ENCODE measurements at places on chromosomes 6 and 20.

GRCh38 chr6:2132416-2132815 lies 113.0 kb downstream of the GMDS start:
- DNase-seq: no peak

DNA sequence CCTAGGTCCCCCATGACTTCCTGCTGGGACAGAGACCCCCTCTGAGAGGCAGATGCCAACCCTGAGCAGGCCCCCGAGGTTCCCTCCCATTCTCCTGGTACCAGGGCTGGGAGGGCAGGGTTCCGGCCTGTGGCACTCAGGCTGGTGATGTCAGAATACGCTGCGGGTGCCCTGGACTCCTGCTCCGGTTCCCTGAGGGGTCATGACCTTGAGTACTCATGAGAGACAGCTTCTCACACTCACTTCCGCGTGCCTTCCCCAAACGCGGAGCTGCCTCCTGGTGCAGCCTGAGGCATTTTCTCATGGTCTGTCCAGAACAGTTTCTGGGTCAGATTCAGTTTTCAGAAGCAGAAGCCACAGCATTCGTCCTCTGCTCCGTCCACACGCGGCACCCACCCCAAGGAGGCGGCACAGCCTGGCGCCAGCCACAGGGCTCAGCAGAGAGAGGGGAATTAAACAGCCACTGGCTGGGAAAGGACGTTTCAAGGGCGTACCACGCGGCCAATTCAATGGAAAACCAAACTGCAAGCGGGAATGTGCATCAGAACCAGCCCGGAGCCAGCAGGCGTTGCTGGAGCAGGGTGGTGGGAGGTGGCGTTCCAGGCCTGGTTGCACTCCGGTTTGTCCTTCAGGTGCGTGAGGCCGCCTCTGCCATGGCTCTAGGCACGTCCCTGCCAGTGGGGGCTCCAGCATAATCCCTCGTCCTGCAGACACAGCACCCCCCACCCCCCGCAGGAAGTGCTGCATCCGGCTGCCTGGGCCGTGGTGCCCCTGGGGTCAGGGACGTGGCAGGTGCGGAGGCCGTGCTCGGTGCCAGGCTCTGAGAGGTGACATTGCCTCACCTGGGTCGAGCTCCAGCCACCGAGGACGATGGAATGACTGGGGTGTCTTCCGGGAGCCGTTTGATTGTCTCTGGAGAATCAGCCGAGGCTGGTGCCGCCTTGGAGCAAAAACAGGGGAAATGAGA lies 58.3 kb upstream of the BHLHE23 start:
- no peak for DNase-seq

DNA sequence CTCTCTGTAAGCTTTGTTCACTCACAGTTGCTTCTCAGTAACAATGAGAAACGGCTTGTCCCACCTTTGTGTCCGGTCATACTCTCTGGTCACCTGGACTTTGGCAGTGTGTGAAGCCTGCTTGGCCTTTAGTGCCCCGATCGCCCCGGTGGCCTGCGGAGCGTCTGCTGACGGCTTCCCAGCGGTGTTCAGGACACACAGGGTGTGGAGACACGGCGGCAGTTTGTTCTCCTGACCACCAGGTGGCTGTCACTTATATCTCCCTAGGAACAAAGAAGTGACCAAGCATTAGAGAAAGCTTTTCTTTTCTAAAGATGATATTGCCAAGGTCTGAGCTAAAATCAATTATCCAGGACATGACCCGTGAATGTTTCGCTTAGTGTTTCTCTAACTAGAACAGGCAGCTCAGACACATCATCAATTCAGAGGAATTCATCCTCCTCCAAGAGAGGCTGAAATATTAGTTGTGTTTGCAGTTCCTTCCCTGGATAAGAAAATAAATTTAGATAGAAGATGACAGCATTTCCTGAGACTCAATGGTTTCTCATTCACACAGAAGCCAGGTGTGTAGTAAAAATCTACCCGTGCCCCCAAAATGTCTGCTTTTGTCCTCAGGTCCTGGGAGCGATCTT lies 167.4 kb upstream of the THBS2 start:
- DNase-seq: no peak

- no peak for DNase-seq
These were observed 25.4 kb upstream of the B4GALT5 start for GRCh38 chr20:49739042-49739441.

DNA sequence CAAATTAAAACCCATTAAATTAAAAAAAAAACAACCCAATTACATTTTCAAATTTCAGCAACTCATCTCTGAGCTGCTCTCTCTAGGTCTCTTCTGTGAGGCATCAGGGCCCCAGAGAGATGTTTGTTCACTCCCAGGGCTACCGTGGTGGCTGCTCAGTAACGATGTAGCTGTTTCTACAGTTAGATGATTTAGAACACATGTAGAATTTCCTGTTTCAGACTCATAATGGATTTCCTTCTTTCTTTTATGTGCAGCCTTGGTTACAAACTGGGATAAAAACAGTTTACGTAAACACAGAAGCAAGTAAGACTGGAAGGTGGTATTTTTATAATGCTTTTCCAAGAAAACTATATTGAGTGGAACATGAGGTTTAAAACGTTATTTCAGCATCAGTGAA lies 116.1 kb upstream of the CCN2 start:
- no peak for DNase-seq

- no peak for DNase-seq
These were observed 48.6 kb downstream of the TPD52L1 start for GRCh38 chr6:125201961-125202729.

GRCh38 chr6:34813028-34813713 lies 21.3 kb downstream of the BLTP3A start:
- no peak for DNase-seq

DNA sequence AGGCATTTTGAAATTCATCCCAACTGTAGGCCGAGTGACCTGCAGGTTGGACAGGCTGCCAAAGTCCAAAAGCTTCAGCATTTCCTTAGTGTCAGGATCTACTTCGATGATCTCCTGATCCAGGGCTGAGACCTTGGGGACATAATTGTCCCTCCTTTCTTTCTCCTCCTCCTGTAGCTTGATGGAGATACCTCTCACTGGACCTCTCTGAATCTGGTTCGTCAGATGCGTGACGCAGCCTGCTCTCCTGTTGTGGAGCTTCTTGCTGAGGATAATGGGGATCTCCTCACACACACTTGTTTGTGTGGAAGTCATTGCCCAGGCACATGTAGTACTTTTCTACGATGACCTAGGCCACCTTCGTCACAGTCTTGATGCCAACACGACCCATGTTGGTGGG lies 1.5 kb upstream of the MAS1L start:
- no peak for DNase-seq

DNA sequence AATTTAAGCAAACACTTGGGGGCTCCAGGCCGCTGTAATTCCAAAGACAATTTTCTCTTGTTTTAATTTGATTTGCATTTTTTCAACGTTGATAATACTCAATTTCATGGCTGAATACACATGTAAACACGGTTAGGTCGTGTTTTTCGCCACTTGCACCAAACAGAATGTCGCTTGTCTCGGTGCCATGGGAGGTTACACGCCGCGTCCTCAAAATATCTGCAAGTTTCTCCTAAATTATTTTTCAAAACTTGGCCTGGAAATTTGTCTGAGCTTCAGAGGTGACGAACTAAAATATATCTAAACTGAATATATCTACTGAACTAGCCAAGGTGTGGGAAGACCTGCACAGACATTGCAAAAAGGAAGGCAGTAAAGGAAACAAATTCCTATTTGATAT lies 15.0 kb downstream of the FOXA2 start:
- no peak for DNase-seq

DNA sequence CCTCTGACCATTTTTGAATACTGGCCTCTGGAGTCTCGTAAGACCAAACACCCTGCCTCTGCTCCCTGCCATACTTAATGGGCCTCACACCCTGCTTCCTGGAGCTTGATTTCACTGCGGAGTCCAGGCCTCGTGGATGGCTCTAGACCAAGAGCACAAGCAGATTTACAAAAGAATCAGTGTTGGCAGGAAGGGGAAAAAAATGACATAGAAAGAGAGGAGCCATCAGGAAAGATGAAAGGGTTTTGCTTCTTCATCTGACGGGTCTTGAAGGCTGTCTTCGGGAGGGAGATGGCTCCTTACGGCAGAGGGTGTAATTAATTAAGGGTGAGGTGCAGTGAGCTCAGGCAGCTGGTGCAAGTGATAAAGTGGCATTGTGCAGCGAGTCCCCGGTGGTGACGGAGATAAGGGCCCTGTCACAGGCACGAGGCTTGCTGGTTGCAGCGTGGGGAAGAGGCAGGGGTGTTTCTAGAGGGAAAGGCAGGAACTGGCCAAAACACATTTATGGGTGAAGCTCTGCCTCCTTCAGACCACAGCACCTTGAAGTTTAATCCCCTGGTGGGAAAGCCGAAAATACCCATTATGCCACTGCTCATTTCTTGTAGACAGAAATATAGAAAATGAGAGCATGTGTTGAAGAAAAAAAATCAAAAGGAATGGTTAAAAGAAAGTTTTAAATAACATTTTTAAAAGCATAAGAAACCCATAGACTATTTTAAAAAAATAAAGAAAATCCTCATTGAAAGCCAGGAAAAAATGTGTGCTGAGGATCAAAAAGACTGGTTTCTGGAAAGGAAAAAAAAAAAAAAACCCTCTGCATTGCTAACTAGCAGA lies 128.6 kb upstream of the LRFN2 start:
- DNase-seq: no peak

GRCh38 chr6:75397656-75398465 lies 95.7 kb downstream of the FILIP1 start:
- DNase-seq: no peak

- DNase-seq: peak; percentile 49
These were observed 57.9 kb upstream of the MAP7 start for GRCh38 chr6:136607932-136608772.

DNA sequence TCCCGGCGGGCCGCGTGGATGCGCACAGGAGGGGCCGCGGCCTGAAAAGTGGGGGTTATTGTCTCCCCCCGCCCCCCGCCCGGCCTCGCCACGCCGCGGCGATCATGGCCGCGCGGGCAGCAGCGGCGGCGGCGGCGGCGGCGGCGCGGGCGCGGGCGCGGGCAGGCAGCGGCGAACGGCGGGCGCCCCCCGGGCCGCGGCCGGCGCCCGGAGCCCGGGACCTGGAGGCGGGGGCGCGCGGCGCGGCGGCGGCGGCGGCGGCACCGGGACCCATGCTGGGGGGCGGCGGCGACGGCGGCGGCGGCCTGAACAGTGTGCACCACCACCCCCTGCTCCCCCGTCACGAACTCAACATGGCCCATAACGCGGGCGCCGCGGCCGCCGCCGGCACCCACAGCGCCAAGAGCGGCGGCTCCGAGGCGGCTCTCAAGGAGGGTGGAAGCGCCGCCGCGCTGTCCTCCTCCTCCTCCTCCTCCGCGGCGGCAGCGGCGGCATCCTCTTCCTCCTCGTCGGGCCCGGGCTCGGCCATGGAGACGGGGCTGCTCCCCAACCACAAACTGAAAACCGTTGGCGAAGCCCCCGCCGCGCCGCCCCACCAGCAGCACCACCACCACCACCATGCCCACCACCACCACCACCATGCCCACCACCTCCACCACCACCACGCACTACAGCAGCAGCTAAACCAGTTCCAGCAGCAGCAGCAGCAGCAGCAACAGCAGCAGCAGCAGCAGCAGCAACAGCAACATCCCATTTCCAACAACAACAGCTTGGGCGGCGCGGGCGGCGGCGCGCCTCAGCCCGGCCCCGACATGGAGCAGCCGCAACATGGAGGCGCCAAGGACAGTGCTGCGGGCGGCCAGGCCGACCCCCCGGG lies 637 bp downstream of the ARID1B start:
- peak; percentile 74 for DNase-seq

DNA sequence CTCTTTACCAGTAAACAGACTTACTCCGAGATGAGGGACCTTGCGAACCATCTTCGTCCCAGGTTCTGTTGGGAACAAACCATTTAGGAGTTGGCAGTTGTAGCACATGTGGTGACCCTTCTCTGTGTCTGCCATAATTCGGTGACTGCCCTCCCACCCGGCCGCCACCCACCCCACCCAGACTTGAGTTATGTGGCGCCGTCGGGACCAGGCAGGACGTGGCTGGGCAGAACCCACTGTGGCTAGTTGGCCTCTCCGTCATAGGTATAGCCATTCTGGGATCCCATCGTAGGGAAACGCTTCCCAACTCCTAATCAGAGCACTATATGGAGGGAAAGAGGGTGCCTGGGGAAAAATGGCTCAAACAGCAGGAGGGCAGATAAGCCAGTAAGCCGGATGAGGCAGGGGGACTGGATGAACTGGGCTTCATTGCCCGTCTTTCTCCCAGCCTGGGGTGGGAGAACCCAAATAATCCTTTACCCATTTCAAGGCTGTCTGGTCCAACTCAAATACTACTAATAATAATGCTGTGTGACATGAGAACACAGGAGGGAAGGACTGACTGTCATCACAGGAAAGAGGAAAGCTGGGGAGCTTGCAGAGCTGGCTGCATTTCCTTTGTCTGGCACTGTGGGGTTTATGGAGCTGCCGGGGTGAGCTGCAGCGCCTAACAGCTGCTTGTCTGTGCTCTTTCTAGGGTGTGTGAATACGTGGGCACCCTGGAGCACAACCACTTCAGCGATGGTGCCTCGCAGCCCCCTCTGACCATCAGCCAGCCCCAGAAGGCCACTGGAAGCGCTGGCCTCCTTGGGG lies 73.0 kb upstream of the PBOV1 start:
- DNase-seq: no peak

- DNase-seq: no peak
These were observed 2.8 kb downstream of the TMC2 start for GRCh38 chr20:2538931-2539720.

DNA sequence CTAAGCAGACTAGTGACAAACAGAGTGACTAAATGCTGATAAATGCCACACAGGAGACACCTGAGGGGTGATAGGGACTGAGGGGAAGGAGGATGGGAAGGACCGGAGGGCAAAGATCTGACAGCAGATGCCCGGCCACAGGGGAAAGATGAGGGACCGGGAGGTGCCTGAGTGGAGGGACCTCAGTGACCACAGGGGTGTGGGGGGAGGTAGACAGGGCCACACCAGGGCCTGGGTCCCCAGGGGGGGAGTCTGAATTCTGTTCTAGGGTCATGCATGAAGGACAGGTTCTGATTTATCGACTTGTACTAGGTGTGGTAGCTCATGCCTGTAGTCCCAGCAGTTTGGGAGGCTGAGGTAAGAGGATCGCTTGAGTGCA lies 6.9 kb downstream of the BCAS4 start:
- no peak for DNase-seq
